Dermis microvascular lymphatic vessel endothelial cell (primary cell): ENCODE measurements at places on chromosomes 6 and 20. TPM values are rescaled to one million over a fixed set of nuclear protein-coding genes. Genes with fewer than 3 reads are reported as not detected.

GRCh38 chr6:165826487-165827189, 163.6 kb upstream of the PDE10A start:
- DNase-seq: no peak

GRCh38 chr6:93036835-93037234, 382.5 kb downstream of the EPHA7 start:
- no peak for DNase-seq

OR2H2 gene
- not detected in 2 replicates for total RNA-seq

DNA sequence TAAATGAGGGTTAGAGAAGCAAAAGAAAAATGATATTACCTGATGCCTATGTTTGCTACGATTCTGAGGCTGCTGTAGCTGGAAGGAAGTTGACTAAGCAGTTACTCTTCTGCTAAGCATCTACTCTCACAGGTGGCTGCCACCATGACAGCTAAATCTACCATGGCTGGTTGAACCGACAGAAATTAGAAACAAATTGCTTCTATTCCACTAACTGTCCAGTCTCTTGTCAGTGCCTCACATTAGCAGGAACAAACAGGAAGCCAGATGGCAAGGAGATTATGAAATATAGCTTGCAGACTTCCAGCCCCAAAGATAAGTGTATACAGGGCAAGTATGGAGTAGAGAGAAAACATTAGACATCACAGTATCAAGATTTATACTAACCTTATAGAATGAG, 59.4 kb upstream of the TMEM200A start:
- no peak for DNase-seq

- DNase-seq: no peak
These were observed 21.6 kb downstream of the TOX2 start for GRCh38 chr20:43936104-43936770.

DNMT3B gene
- 1.4 and 1.9 TPM in 2 replicates for total RNA-seq

DNA sequence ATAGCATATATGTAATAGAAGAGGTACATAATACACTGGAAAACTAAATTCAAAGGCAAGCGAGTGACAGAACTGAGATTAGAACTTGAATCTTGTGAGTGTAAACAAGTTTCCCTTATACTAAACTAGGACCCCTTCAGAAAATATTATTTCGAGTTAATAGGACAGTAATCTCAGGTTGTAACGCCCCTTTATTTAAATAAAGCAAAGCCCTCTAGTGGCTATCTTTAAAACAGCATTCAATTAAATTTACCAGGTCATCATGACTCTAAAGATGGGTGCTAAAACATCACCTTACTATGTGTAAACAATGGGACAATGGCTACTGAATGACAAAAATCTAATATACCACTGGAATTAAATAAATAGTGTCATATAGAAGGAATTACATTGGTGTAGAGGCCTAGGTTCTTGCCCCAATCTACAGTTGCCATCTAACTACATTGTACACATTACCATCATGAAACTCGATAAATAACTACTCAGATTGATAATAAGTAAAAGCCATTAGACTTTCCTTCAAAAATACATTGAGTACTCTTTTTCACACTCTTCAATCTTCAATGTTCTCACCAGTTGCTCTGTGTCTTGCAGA, 255.4 kb upstream of the IRAK1BP1 start:
- DNase-seq: no peak

DNA sequence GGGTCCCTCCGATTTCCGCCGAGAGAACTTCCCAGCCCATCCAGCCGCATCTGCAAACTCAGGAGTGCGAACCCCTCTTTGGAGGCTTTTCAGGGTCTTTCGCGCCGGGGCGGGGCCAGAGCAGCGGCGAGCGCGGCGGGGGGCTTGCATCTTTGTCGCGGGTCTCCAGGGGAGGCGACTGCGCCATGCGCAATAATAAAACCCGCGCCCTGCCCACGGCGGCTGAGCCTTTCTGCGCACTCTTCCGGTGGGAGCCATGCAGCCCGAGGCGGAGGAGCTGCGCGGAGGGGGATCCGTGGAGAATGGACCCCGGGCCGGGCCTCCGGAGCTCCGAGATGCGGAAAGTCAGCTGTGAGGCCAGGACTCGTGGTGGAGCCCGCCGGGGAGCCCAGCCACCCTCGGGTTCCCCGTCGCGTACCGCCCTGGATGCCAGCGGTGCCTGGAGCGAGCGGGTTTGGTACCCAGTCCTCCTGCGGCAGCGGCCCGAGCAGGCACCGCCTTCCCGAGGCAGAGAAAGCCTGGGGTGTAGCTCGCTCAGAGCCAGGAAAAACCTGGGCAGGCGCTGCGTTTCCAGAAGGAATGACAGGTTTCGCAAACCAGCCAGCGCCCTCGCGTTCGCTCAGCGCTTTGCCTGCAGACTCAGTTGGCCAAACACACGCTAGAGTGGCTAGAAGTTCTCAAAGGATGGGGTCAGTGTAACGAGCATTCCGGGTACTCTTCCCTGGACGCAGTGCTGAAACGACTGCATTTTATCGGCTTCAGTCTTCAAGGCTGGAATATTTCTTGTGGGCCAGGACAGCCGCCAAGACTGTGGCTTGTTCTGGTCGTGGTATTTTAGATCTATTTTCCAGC, 1.2 kb downstream of the AKAP12 start:
- peak; percentile 61 for DNase-seq

DNA sequence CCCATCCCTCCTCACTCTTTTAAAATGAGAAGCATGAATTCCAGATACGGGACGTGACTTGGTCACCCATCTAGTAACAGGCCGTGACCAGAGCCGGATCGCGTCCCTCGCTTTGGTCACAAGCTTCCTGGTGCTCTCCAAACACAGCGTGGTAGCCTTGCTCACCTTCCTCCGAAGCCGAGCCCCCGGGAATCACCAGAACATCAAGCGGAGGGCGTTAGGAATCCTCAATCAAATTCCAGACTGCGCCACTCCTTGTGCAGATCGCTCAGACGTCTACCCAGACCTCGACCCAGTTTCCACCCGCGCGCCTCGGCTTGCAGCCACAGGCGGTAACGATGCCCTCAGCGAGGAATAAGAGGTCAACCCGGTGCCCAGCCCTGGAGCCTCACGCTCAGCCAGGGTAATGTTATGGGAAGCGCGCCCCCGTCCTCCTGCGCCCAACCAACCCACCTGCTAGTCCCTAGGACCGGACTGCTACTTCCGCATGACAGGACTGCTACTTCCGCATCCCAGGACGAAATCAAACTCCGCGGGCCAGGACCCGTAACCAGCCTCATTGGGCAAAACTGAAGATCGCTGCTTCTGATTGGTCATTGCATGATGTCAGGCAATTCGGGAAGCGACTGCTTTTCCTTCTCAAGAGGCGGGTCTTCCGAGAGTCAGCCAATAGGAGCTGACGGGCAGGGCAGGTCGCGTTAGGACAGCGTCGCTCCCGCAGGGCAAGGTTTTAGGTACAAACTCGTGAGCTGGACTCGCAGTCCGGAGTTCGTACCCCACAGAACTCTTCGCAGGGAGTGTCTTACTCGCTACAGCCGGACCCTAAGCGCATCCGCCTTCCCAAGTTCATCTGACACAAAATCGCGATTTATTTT, at the start of gene MTFR2:
MTFR2 (minus strand) TSS at position 501 of the 875 bp plus-strand sequence. CDS start 1,212 bp downstream, outside the sequence.
- peak; percentile 99 for DNase-seq

ACAT2 gene
- 32.7 and 83.6 TPM in 2 replicates for total RNA-seq

TRAPPC3L gene
- total RNA-seq: under 0.01 and 0.25 TPM in 2 replicates

DNA sequence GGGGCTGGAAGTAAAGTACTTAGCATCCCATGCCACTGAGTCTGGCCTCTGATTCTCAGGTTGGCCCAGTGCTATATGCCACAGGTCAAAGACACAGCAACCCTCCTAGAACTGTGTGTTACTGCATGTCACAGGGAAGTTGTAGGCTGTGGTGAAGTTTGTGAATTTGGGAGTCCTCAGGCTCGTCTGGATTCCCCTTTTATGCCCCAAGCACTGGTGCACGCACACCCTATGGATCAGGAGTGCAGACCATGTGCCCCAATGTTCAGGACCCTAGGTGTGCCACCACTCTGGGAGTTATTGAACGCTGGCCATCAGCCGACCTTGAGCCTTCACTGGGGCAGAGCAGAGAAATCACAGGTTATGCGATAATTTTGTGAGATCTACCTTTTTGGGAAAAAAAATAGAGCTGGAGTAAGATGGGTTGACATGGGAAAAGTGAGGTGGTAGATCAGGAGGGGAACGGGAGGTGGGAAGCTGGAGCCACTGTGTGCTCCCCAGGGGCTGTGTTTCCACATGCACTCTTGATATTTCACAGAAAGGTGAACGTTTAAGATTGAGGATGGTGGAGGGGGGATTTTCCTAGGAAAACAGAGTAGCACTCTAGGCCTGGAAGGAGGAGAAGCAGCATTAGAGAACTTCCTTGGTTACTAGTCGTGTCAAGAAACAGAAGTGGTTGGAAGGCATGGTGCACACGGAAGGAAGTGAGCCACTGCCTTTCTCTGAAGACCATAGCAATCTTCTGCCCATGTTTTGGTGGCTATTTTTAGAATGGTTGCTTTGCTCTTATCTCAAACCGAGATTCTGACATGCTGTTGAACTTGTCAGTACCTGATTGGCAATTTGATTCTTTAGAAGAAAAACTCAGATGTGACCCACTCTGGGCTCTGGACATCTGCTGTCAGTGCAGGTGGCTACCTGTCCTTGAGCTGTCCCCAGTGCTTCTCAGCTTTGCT, 44.1 kb downstream of the DUSP22 start:
- DNase-seq: no peak
